ENCODE measurements at places on chromosomes 12 and 14.

GRCh38 chr12:101891462-101891971, 14.1 kb downstream of the DRAM1 start:
- no peak for DNase-seq

DNA sequence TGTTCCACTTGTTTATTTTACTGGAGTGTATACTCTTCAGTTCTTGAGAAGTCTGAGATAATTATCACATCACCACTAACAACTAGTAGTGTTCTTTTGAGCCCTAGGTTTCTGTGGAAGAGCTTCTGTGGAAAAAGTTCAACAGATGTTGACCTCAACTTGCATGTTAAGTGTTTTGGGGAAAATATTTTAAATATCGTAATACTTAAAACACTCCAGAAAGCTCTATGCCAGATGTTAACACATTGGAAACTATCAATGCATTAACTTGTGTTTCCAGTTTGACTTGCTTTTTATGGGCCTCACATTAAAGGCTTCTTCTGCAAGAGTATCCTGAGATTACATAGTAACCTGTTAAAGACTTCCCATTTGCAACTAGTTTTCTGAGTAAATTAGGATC, 173.1 kb downstream of the DUSP6 start:
- DNase-seq = no peak

GRCh38 chr12:24697295-24697694, 251.6 kb downstream of the BCAT1 start:
- DNase-seq = no peak

GRCh38 chr12:4120316-4120917, 153.1 kb upstream of the CCND2 start:
- DNase-seq = no peak

DNA sequence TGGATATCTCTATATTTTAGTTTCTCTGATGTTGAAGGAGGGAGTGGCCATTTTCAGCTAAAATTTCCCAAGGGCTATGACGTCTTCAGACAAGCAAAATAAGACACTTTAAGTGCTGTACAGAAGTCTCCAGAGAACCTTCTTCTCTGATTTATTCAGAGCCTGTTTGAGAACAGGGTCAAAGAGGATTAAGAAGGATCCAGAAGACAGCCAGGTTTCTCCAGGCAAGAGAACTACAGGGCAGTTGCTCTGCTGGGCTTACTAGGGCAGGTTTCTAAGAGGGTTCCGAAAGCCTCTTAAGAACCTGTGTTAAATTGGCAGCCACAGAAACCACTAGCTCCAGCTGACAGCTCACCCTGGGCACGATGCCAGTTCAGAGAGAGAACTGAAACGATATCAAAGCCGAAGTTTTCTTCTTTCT, 1.2 kb downstream of the MGP start:
- peak; percentile 84 for DNase-seq

GRCh38 chr12:69099201-69099837, 140.1 kb upstream of the CPSF6 start:
- DNase-seq = no peak
